Thyroid gland (tissue), 4 donors: ENCODE measurements at places on chromosomes 12 and 14. TPM values are rescaled to one million over a fixed set of nuclear protein-coding genes. Genes with fewer than 3 reads are reported as not detected.

DNA sequence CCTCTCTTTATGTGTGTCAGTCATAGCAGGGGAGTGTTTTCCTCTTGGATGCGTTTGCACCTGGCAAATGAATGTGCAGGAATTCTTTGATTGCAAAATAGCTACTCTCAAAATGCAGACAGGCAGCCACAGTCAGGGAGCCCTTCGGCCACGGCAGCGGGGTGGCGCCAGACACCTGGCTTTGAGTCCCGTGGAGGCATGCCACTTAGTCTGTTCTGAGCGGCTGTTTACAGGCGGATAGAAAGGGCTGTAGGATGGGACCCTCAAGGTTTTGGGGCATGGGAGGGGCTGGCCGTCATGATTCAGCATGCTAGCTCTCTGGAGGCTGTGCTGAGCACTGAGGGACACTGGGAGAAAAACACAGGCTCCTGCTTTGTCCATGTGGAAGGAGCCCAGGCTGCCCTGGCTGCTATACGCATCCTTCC is 117.1 kb downstream of the SLC25A47 start:
- peak; percentile 86 for DNase-seq

Gene ANKRD33
- total RNA-seq, result not detected

DNA sequence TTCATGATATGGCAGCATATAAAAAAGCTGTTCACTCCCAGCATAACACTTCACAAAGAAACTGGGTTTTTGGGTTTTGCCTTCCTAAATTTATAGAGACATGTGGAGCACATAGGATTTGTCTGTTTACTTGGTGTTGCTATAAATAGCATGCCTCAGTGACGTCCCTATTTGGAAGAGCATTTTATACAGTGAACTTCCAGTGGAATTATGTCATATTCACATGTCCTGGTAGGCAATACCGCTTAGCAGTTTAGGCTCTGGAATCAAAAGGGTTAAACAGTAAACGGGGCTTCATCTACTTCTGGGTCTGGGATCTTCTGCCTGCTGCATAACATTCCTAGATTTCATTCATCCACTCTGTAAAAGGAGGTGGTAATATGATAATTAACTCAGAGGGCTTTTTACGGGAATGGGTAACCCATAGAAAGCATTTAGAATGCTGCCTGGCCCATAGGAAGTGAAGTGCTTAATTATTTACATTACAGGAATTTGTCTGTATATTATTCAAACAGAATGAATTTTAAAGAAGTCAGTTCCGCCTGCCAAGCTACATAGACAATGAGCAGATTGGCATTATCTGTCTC is 396.1 kb downstream of the TMTC2 start:
- DNase-seq, result no peak

- peak; percentile 13 for DNase-seq
Measured at GRCh38 chr12:106645074-106645421, 62.2 kb downstream of the RFX4 start.

- no peak for DNase-seq
Measured at GRCh38 chr12:88627501-88627900, 47.2 kb upstream of the KITLG start.

Gene SLC38A1
- total RNA-seq, result 103 TPM

DNA sequence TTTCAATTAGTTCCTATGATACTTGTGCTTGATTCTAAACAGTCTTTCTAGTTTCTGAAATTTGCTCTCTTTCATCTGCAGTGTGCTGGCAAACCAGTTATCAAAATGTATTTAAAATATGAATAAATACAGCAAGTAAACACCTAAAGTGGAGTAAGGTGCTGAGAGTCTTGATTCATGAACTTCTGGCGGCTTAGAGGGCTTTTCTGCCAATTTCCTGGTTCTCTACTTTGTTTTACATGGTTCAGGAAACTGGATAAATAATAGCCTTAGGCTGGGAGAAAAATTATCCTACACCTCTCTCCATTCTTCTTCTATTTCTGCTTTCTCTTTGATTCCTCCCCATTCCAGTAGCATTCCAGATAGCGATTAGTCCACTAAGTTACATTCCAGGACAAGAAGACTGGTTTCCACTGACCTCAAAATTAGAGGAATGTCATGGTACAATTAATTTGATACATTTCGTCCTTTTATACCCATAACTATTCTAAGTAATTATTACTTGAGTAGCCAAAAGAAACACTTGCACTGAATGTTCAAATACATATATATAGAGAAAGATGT is 14.9 kb downstream of the ATP2B1 start:
- no peak for DNase-seq

- no peak for DNase-seq
Measured at GRCh38 chr14:102200690-102201352, 61.1 kb downstream of the WDR20 start.

DNA sequence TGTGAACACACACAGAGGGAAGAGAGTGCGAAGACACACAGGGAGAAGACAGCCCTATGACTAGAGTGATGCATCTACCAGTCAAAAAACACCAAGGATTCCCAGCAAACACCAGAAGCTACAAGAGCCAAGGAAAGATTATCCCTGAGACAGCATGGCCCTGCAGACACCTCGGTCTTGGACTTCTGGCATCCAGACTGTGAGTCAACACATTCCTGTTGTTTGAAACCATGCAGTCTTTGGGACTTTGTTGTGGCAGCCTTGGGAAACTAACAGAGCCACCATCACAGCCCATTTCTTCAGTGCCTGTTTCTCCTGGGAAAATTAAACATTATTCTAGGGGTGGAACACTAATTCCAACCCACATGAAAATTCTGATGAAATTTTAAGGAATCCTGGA is 220.6 kb downstream of the GXYLT1 start:
- DNase-seq, result no peak
